ENCODE measurements at places on chromosomes 3 and 15.
A peak's percentile ranks its signal among the peaks of the same experiment; 100 is the strongest.

- no peak for DNase-seq
These were observed 20.6 kb downstream of the NR2F2 start for GRCh38 chr15:96350934-96351724.

DNA sequence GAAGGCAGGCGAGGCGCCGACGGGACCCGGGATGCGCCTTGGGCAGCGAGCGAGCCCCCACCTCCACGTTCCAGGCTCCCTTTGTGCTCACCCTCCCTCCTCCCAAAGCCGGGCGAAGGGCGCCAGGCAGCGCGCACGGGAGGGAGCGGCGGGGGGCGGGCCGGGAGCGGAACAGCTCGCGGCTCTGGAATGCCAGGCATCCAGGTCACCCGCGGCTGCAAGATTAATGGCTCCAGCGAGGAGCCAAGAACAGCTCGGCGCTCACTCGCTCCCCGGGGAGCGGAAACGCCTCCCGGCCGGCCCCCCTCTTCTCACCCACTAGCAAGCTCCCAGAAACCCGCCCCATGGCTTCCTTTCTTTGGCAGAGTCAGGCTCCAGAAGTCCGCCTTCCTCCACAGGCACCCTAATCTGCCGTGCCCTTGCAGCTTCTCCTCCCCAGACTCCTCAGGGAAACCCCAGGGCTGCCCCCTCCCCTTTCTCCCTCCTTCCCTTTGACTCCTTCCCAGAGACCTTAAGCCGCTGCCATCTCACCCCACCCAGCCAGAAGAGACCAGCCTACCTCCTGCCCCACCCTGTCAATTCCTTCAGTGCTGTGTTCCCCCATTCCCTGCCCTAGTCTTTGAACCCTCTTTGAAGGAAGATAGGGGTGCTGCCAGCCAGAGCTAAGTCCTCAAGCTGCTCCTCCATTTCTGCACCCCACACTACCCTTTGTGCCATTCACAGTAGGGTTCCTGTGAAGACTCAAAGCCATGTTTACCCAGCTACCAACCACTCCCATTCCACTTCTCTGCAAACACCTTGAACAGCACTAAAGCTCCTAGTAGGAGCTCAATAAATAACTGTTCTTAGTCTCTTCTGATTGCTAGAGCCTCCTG lies 9.9 kb downstream of the AMOTL2 start:
- DNase-seq = no peak

DNA sequence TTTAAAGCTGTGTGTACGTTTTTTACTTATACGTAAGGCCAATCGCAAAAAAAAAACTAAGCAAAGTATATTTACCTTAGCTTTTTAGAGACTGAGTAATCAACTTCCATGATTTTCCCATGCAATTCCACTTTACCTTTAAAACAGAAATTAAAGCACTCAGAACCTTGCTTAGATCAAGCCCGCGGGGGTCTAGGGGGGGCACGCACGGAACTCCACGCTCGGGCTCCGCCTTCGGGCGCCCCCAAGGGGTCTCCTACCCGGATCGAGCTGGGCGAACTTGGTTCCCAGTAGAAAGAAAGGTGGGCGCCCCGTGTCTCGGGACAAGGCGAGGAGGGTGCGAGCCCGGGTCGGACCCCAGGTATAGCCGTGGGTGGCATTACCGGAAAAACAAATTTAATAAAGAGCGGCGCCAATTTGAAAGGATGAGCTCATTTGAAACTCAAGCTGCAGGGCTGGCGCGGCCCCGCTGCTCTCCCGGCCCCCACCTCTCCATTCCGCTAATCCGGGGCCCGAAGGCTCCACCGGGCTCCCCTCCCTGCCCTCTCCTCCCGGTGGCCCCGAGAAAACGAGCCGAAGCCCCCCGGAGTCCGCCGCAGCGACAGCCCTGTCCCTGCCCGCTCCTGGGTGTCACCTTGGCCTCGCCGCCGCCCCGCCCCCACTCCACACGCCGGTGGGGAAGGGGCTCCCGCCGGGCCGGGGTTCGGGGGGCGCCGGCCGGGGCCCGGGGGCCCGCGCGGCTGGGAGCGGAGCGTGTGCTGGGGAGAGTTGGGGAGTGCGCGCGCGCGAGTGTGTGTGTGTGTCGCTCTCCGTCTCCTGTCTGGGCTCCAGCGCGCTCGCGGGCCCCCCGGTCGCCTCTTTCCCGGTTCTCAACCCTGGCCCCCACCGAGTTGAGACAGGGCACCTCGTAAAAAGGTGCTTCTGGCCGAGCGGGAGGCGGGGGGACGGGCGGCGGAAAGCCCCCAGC lies 1.5 kb downstream of the IGF2BP2 start:
- DNase-seq = peak; percentile 29

- no peak for DNase-seq
These were observed 95.9 kb downstream of the TMEM266 start for GRCh38 chr15:76155731-76156130.

DNA sequence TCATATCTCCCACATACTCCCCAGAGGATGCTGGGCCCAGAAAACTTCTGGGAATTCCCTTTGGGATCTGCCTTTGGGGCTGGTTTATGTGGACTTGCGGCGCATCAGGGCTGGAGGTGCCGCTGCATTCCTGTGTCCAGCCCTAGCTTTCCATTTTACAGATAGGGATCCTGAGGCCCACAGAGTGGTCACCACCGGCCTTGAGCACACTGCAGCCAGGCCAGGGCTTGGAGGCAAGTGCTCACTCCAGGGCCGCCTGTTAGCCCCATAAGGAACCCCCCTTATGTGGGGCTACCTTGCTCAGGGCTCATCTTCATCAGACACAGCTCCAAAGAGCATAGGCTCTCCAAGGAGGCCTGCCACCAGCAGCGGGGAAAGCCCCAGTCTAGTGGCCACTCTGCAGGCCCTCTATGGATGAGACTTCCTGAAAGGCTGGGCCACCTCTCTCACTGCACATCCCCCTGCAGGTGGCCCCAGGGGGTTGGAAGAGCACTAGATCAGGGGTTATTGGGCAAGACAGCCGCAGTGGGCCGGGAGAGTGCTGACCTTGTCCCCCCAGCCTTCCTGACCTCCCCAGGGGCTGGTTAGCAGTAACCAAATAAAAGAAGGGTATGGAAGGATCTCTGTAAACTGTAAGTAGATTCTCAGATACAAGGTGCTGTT lies 9.2 kb upstream of the ATP2B2 start:
- no peak for DNase-seq

- DNase-seq = no peak
These were observed 91.3 kb downstream of the SHQ1 start for GRCh38 chr3:72756900-72757299.

- DNase-seq = no peak
These were observed 109.0 kb downstream of the ADAMTS9 start for GRCh38 chr3:64578797-64579196.

DNA sequence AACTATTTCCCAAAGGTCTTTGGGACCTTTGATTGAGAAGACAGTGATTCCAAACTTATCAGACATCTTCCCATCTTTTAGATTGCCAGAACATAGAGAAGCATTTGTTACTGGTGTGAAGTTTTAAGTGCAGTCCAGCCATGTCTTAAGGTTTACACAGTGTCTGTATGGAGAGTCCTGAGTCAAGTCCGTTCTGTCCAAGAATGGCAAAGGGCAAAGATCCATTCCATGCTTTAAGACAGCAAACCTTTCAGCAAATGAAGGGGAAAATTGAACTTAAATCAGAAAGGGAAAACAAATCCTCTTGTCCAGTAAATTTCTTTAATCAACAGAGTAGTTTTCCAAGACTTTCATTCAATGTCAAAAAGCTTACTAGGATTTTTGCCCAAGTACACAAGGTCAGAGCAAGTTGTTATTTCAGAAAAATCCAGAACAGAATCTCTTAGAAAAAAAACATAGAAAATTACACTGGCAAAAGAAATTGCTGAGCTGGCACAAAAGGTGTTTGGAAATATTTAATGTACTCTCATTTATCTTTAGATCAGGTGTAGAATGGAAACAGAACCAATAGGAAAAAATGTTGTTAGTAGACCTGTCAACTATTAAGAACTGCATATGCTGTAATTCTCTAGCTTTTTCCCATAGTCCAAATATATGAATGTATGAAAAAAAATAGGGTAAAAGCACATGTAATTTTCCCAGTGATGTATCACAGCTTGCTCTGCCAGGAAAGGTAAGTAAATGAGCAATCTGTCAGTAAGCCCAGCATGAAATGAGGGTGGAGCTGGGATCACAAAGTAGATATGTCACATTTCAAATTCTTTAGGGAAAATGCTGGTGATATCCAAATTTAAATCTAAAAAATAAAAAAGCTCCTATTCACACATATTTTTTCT lies 1099.9 kb downstream of the TUSC7 start:
- no peak for DNase-seq

DNA sequence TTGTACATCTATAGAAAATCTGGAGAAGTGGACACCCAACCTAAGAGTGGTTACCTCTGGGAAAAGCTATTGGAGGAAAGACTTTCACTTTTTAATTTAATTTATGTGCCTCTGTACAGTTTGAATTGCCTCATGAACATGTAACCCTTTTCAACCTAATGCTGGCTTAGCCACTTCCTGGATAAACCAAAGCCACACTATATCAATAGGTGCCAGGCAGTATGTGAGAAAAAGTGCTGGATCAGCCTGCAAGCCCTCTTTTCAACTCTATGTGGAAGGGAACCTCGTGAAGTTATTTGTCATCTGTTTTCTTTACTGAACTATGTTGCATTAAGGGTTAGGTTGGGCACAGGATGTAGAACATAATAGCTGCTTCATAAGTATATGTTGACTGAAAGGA lies 9.3 kb upstream of the TOPAZ1 start:
- no peak for DNase-seq
